ENCODE measurements at places on chromosomes 2 and 18. TPM values are rescaled to one million over a fixed set of nuclear protein-coding genes. Genes with fewer than 3 reads are reported as not detected.

Gene MFSD2B
- 0.72 TPM for total RNA-seq

Gene SCN2A
- total RNA-seq, result 0.64 TPM

Gene ACTR1B
- total RNA-seq, result 31.4 TPM

Gene RAB27B
- 1.4 TPM for total RNA-seq

Gene TMEM200C
- 0.35 TPM for total RNA-seq

Gene KCNS3
- total RNA-seq, result 4.7 TPM

Gene INO80B
- 30.1 TPM for total RNA-seq

Gene DUSP2
- 17.7 TPM for total RNA-seq

Gene SEC11C
- total RNA-seq, result 50.9 TPM

Gene EIF2AK3
- total RNA-seq, result 12.7 TPM

Gene IFT172
- 6.3 TPM for total RNA-seq

Gene FOXI3
- not detected for total RNA-seq

Gene COL5A2
- 160 TPM for total RNA-seq

GRCh38 chr2:211035548-211036185, 479.3 kb downstream of the CPS1 start:
- DNase-seq, result peak; percentile 11

DNA sequence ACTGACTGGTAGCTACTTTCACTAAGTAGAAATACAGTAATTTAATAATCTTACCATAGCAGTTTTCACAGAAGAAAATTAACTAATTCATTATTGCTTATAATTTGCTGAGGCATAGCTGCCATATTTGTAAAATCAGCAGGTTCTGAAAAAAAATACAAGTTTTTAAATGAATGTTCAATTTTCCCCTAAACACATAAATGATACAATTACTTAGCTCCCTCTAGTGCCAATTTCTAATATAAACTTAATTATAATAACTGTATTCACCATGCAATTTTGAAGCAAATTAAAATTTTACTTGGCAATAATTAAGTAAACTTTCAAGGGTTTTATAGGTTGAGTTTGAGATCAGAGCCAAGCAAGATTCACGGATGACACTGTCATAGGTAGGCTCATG, 1321.6 kb upstream of the ACVR2A start:
- DNase-seq, result peak; percentile 7

GRCh38 chr2:57733956-57734355, 312.6 kb upstream of the VRK2 start:
- no peak for DNase-seq

DNA sequence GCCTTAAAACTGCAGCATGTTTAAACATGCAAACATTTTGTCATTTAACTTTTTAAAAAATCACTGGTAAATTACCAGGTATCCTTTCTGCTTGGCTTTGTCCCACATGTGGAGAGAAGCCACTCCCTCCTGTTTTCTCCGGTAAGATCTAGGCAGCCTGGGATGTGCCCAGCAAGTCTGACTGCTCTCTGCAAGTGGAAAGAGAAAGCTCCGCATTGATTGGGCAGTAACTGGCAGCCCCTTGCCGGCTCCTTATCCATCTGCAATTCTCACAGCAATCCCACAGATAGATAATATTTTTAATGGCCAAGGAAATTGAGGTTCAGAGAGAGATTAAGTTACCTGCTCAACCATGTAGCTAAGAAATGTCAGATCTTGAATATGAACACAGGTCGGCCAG, 136.1 kb downstream of the TMEM200C start:
- no peak for DNase-seq

- DNase-seq, result no peak
Measured at GRCh38 chr18:60235164-60235563, 137.4 kb downstream of the MC4R start.

GRCh38 chr2:210000464-210001324, 1.7 kb upstream of the RPE start:
- DNase-seq, result no peak

DNA sequence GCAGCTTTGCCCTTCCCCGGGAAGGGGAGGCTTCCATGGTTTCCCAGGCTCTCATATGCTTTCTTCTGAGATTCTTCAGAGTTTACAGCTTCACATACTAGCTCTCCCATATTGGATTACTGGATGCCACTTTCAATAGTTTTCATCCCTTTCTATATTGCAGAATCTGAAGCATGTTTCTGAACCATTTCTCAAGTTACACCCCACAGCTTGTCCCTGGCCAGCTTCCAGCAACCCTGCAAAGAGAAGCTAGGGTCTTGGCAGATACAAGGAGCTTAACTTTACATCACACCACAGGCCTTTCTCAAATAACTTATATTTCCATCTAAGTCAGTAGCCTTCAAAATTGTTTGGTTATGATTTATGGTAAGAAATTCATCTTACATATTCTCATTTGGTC, 39.6 kb downstream of the LHCGR start:
- DNase-seq, result no peak

GRCh38 chr18:8381821-8382459, 227.3 kb upstream of the RAB12 start:
- no peak for DNase-seq

DNA sequence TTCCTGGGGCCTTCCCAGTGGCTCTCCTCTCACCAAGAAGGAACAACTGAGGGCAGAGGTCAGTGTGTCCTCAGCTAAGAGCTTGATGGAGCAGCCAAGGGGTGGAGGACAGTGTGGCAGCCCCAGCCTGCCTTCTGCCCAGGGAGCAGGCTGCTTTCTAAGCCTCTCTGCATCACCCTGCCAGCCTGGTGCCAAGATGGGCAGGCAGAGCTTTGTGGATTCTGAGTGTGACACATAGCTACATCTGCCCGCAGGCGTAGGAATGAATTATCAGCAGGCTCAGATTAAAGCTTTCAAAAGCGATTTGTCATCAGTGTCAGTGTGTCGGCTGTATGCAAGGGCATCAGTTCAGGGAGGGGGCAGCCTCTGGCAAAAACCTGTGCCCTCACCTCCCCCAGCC, 8.7 kb downstream of the MAL start:
- DNase-seq, result peak; percentile 29

DNA sequence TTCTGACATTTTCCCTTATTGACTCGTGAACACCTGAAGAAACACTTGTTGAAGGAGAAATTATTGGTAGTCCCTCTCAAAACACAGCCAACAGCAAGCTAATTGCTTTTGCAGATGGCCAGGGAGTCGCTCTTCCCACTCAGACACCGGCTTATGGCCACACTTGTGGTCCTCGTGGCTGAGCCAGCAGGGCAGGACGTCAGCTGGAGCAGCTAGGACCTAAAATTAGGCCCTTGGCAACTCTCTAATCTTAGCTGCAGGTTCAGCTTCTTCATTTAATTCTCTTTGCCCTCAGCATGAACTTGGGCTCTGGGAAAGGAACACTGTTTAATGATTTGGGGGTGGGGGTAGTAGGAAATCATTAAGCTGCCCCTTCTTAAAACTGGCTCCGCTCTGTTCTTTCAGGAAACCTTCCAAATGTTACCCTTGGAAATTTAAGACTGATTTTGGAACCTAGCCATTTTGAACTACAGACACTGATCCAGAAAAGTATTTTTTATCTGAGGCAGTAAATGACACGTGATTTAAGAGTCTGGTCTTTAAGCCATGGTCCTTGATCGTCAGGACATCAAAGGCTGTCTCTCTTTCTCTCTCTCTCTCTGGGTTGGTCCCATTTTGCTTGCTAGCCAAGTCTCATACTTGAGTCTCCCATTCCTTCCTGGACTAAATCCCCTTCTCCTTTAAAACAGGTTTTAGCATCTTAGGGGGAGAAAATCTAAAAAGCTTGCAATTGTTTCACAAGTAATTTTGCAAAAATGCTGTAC, 77.5 kb downstream of the CDK15 start:
- DNase-seq, result no peak

DNA sequence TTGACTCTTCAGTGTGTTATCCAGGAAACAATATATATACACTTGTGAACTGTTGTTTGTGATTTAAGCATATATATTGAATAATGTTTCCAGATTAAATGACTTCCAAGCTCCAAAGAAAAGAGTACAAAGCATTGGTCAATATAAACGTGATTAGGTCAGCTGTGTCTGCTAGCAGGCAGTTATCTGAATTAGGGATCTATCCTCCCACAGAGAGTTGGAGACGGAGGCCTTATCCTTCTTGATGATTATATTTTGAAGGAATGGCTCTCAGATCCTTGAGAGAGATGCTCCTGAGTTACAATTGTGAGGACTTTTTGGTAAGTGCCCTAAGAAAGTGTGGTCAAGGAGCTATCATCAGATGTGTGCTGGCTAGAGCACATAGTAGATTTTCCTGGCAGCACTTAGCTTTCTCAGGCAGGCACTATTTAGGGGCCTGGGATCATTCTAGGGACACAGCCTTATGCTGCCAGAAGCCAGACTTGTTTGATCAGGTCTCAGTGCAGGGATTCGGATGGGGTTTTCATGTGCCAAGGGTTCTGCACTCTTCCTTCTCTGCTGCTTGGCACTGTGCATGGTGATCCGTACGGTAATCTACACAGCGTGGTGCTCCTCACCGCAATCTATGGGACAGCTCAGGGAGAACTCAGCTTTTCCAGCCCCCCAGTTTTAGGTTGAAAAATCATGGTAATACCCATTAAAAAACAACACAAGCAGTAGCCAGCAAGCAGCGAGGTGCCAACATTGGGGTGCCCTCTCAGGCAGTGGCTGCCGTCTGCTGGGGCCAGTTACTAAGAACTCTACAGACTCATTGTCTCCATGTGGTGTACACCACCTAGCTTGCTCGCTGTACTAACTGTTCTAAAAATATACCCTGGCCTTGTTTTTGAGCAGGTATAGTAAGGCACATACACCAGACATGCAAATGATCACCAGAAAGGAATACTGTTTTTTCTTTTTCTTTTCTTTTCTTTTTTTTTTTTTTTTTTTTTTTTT, 8.0 kb upstream of the ZDBF2 start:
- DNase-seq, result no peak

DNA sequence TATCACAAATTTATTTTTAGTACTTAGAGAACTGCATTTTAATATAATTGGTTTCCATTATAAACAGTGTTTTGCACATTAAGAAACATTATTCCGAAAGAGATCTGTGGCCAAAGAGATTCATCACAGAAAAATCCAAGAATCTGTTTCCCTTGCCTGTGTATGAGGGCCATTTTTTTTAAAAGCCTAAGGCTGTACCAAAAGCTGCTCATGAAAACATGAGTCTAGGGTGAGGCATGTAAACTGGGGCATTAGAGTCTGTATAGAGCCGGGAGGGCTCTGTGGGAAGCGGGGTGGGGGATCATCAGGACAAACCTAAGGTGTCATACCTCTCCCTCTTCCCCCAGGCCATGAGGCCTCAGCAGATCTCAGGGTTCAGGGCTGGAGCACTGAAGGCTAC, 223.8 kb downstream of the FBXO15 start:
- no peak for DNase-seq

DNA sequence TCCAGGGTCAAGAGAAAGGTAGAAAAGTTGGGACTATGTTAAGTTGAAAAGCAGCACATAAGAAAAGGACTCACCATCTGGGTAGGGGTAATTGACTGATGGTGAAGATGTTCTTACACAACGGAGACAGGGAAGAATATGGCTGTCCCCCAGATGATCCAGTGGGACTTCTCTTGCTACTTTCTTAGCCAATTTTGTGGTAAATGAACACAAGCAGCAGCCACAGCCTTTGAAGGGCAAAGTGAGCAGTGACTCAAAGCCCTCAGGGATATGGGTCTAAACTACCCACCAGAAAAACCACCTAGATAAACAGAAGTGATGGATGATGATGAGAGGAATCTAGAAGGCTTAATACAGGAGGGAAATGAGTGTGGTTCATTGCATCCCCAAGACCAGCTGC, 65.8 kb upstream of the SLC9A2 start:
- no peak for DNase-seq

GRCh38 chr2:126864861-126865260, 33.8 kb upstream of the TEX51 start:
- DNase-seq, result no peak

- no peak for DNase-seq
Measured at GRCh38 chr18:65347446-65347845, 403.4 kb upstream of the CDH7 start.

GRCh38 chr18:8701546-8702118, 3.7 kb upstream of the MTCL1 start:
- DNase-seq, result peak; percentile 75

- no peak for DNase-seq
Measured at GRCh38 chr2:186882511-186883071, 33.6 kb upstream of the ZSWIM2 start.

- DNase-seq, result no peak
Measured at GRCh38 chr18:27964811-27965210, 212.1 kb downstream of the CDH2 start.

DNA sequence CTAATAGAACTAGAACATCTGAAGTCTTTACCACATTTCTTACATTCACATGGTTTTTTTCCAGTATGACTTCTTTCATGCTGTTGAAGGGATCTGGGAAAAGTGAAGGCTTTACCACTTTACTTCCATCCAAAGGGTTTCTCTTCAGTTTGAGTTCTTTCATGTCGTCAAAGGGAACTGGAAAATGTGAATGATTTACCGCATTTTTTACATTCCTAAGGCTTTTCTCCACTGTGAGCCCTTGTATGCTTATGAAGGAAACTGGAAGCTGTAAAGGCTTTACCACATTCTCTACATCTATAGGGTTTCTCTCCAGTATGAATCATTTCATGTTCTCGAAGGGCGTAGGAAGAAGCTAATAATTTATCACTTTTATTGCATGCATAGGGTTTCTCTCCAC, 46.7 kb downstream of the NBEAL1 start:
- DNase-seq, result peak; percentile 10

DNA sequence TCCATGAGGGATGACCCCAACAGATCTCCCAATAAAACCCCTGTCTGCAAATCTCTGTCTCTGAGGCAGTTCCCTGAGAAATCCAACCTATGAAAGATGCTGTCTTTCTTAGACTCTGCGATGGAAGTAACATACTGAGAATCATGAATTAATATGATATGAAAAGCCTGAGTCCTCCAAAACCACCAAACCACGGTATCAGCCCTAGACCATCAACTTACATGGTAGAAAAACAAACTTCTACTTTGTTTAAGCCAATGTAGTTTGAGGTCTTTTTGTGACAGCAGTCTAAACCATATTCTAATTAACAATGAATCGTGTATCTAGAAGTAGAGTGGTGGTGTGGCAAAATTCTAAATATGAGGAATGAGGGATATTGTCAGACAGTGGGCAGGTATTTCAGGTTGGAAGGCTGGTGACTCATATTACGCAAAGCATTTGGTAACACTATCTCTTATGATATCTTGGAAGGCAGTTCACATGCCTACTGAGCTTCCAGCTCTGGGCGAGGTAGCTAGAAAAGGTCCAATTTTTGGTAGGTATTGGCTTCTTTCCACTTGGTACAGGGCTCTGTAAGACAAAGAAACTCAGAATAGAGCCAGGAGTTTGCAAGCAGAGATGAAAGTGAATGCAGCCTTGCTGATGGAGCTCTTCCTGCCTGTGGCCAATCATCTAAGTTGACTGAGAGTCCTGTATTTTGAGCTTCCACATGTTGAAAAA, 215.8 kb downstream of the ZFP36L2 start:
- no peak for DNase-seq

- no peak for DNase-seq
Measured at GRCh38 chr2:239420082-239420481, 19.3 kb upstream of the HDAC4 start.

DNA sequence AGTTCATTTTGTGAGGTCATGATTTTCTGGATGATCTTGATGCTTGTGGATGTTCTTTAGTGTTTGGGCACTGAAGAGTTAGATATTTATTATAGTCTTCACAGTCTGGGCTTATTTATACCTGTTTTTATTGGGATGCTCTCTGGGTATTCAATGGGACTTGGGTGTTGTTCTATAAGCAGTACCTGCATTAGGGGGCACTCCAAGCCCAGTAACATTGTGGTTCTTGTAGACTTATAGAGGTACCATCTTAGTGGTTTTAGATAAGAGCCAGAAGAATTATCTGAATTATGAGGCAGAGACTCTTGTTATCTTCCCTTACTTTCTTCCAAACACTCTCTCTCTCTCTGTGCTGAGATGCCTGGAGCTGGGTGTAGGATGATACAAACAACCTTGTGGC, 470.0 kb downstream of the PIK3C3 start:
- no peak for DNase-seq

Measured in H4 (cell line).